ENCODE measurements at places on chromosomes 3 and 15.

- DNase-seq = no peak
These were observed 325.8 kb downstream of the KCNH8 start for GRCh38 chr3:19473971-19474580.

GRCh38 chr3:137641879-137642704 lies 122.0 kb upstream of the SOX14 start:
- DNase-seq = no peak

GRCh38 chr3:18343809-18344208 lies 81.3 kb downstream of the SATB1 start:
- no peak for DNase-seq

- no peak for DNase-seq
These were observed 97.0 kb downstream of the TNIK start for GRCh38 chr3:171363202-171363601.

DNA sequence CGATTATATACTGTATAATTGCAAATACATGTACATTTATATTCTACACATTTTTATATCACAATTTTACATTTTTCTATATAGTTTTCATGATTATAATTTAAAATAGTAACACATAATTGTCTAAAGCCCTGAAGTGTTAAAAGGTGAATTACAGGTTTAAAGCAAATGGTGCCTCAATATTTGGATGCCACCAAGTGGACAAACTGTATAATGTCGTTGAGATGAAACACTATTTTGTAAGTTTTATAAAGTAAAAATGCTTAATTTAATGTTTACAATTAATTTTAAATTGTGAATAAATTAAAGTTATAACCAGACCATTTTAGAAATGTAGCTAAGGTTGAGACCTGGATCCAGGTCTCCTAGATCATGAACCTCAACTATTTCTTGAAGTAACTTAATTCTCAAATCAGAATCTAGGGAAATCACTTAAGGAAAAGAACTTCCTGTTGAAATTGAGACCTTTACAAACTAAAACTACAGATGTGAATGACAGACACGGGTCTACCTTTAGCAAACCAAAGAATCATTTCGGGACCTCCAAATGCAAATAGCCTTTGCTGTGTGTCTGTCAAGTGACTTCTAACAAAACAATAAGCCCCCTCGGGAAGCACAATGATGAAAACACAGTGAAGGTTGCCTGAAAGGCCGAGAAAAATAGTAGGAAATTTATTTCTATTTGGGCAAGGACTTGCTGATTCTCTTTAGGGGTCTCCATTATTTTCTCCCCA lies 37.8 kb downstream of the EHHADH start:
- no peak for DNase-seq

- no peak for DNase-seq
These were observed 15.2 kb upstream of the EID1 start for GRCh38 chr15:48862705-48863104.

GRCh38 chr15:51262463-51262862 lies 75.9 kb downstream of the CYP19A1 start:
- DNase-seq = no peak

DNA sequence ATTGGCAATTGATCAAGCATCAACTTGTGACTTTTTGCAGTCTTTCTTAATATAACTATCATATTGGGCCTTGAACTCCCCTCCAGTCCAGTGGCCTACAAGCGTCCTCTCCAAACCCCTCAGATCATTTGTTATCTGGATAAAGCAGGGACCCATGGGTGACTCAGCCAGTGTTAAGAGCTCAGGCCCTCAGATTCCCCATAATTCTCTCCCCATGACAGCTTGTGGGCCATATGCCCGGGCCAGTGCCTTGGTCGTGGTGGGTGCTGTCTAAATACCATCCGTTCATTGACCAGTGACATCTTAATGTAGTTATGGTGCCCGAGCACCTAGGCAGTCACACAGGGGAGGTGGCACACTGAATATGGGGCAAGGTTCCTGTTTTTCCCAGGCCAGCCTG lies 18.1 kb downstream of the MCF2L2 start:
- DNase-seq = no peak

DNA sequence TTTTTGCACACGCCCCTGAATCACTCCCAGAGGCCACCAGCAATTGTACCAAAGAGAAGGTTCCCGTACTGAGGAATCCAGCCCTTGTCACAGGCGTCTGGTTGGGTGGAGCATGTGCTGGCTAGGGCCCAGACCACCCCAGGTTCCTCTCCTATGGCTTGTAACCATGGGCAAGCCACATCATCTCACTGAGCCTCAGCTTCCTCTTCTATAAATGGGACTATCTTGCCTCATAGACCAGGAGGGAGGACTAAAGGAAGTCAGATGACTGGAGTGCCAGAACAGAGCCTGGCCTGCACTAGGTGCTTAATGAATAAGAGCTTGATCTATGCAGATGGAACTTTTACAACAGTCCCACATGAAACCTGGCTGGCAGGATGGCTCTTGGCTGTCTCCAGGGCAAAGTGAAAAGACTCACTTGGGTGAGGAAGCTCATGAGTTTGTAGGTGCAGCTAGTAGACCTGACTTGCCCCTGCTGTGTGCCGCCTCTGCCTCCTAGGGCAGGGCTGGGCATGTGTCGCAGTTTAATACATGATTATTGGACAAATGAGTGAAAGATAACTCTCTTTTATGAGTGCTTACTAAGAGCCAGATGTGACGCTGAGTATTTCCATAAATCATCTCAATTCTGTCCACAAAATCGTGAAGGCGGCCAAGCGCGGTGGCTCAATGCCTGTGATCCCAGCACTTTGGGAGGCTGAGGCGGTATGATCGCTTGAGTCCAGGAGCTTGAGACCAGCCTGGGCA lies 29.3 kb downstream of the CTSH start:
- no peak for DNase-seq

DNA sequence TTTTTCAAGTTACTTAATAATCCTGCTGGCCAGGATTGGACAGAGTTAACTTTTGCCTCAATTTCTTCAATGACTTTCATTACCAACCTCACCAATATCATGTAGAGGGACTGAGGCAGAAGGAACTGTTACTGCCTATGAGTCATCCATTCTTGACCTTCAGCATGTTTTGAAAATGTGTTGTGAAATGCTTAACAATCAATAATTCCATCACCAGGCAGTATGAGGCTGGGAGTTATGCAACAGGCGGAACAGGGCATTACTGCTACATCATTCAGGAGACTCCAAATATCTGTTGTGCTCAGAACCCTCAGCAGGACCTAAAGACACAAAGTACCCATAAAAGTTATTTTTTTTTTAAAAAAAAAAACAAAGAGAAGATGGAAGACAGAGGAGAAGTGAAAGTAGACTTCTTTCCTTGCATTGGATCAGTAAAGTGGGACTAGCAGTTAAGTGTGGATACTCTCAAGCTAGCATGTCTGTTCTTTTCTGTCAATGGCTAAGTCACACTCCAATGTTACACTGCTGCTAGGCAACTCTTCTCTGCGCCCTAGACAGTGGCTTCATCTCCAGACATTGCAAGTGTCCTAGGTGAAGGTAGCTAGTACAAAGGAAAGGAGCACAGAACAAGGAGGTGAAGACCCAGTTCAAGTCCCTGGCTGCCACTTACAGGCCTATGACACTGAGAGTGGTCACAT lies 184.9 kb upstream of the LPP start:
- DNase-seq = peak; percentile 61

DNA sequence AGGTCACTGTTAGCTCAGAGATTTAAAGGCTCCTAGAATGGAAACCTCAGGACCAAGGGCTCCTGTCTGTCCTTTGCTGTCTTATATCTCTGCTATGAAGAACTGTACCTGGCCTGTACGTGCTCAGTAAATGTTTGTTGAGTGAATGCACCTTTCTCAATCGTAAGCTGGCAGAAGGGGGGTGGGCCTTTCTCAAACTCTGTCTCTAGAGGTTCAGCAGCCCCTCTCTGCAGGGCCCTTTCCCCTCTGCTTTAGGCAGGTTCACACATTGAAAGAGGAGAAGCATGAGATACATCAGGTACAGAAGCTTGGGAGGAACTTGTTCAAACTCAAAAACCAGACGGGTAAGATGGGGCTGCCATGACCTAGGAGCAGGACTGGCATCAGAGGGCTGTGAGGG lies 155.6 kb downstream of the GOLGA6L4 start:
- no peak for DNase-seq
